ENCODE measurements at places on chromosomes 1 and 21.

- no peak for DNase-seq
These were observed 38.7 kb upstream of the TTC34 start for GRCh38 chr1:2840036-2840809.

GRCh38 chr1:24558902-24559791, 3.3 kb downstream of the NCMAP start:
- peak; percentile 80 for DNase-seq

DNA sequence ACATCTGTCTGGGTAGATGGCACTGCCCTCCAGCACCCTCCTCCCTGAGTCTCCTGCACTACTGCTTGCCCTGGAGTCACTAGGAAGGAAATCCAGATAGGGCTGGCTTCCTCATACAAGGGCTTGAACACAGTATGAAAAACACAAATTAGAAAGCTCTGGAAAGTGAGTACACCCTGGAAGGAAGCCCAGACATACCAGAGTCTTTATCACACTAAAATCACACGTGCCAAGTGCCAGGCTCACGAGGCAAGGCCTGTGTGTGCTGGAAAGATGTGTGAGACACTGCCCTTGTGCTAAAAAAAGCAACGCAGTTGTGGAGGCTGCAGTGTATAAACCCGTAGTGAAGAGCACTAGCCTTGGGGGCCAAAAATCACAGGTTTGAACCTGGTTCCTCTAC, 28.3 kb upstream of the S100A7 start:
- peak; percentile 85 for DNase-seq

- no peak for DNase-seq
These were observed 9.3 kb downstream of the MTFR1L start for GRCh38 chr1:25829046-25829445.

DNA sequence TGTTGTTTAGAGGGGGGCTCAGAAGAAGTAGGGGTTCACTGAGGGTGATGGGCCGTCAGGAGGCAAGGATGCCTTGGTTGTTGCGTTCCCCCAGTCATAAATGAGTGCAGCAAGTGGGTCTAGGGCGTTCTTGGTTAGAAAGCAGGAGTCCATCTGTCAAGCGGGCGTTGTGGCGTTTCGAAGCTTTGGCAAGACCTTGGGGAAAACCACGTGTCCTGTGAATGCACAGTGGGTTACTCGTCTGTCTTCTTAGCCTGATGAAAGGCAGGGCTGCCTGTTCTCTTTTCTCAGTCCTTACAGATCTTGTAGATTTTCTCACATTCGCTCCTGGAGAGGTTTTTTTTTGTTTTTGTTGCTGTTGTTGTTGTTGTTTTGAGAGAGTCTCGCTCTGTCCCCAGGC, 6.3 kb upstream of the ZNF496 start:
- DNase-seq: no peak

- DNase-seq: peak; percentile 82
These were observed 15.5 kb upstream of the CITED4 start for GRCh38 chr1:40877698-40878097.

- DNase-seq: no peak
These were observed 746 bp downstream of the TADA1 start for GRCh38 chr1:166875302-166875733.

DNA sequence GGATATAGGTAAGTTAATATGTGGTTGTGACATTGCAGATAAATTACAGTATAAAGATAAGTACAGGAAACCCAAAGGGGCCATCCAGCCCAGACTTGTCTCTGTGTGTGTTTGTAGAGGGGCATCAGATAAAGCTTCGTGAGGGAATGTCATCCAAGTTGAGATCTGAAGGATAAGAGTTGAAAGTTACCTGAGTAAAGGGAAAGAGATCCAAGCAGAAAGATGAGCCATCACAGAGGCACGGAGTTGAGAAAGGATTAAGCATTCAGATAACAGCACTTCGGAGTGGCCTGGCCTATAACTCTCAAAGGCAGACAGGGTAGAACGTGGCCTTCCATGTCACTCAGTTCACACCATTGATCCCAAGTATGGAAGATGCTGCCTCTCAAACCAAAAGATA, 749.1 kb downstream of the ADGRL2 start:
- no peak for DNase-seq

DNA sequence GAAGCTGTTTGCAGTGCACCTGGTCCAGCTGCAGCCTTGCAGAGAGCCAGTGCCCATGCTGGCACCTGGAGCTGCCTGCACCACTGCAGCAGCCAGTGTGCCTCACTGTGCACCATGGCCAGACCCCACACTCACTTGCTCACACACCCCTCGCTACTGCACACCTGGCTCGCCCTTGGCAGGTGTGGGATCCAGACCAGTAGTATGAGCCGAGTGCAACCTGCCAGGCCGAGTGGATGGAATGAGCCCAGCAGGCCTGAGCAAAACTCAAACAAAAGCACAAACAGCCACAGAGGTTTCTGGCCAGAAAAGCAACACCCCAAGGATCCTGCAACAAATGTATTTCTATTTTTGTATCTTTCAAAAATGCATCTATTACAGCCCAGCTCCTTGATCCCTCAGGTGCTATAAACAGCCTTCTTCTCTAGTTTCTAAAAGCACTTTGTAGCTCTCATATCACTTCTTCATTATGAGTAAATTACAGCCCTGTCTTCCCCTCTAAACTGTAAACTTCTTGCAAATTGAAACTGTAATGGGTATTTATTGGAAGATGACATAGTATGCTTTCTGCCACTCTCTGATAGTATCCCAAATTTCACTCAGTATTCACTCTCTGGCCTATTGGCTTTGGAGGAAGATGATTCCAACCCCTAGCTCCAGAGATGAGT, 72.2 kb upstream of the LPGAT1 start:
- no peak for DNase-seq

DNA sequence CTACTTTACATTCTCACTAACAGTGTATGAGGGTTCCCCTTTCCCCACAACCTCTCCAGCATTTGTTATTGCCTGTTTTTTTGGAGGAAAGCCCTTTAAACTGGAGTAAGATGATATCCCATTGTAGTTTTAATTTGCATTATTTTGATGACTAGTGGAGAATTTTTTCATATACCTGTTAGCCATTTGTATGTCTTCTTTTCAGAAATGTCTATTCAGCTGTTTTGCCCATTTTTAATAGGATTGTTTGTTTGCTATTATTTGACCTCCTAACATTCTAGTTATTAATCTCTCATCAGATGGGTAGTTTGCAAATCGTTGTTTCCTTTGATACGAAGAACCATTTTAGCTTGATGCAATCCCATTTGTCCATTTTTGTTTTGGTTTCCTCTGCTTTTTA, 165.0 kb downstream of the GLUL start:
- DNase-seq: no peak

GRCh38 chr1:41327383-41327999, 33.7 kb upstream of the FOXO6 start:
- DNase-seq: no peak

DNA sequence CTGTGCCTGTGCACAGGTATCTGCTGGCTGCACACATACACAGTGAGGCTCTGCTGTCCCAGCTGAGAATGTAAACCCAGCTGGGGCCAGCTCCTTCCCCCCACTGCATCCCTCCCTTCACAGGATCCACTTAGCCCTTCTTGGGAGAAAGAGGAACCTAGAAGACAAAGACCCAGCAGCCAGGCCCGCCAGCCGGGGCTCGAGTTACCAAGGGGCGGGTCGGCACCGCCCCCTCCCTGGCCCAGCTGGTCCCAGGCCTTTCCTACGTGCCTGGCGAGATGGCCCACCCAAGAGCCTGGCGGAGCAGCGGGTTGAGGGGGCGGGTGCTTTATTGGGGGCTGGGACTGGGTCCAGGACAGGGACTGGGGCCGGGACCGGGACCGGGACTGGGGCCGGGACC, 2.1 kb downstream of the SH3BGRL3 start:
- DNase-seq: peak; percentile 66

GRCh38 chr1:205948039-205948438, 4.8 kb upstream of the SLC26A9 start:
- DNase-seq: no peak

GRCh38 chr1:41450747-41451285, 33.7 kb downstream of the EDN2 start:
- no peak for DNase-seq

DNA sequence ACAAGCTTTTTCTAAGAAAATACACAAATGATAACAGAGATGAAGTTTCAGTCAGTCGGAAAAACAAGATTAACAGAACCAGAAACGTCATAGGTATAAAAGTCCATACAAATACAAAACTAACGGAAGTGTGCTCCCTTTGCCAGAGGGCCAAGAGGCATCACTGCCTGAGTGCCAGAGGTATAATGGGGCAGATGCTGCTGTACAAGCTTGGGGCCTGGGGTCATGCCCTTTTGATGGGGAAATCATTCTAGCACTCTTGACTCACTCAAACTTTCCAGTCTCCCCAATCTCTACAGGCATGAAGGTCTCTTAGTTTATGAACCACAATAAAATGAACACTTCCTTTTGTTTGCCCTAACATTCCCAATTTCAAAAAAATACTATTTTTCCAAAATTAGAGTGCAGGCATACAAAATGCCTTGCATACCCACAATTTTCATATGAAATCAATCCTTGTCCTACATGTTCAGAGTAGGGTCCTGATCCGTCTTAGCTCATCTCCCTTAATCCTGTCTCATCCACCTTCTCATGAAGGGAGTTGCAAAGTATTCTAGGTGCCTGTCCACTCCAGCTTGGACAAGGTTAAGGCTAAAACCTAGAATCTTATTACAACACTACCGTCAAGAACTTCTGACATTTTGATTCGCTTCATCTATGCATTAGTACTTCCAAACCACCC, 1.5 kb downstream of the RPL22 start:
- no peak for DNase-seq

- DNase-seq: peak; percentile 16
These were observed 76.3 kb upstream of the SLC44A3 start for GRCh38 chr1:94743862-94744261.

DNA sequence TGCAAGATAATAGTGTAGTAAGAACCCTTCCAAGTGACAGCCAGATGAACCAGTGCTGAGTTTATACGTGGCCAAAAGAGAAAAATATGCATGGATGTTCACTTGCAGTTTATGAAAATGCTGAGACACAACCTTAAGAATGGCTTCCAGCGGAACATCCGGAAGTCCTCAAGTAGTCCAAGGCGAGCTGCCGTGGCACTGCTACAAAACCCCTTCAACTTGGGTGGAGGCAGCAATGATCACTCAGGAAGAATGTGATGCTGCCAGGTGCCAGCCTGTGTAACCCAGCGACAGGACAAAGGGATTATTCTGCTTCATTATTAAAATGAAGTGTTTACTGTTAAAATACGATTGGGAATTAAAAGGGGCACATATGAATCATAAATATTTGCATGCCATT, 179.6 kb downstream of the RUNX1 start:
- DNase-seq: no peak

DNA sequence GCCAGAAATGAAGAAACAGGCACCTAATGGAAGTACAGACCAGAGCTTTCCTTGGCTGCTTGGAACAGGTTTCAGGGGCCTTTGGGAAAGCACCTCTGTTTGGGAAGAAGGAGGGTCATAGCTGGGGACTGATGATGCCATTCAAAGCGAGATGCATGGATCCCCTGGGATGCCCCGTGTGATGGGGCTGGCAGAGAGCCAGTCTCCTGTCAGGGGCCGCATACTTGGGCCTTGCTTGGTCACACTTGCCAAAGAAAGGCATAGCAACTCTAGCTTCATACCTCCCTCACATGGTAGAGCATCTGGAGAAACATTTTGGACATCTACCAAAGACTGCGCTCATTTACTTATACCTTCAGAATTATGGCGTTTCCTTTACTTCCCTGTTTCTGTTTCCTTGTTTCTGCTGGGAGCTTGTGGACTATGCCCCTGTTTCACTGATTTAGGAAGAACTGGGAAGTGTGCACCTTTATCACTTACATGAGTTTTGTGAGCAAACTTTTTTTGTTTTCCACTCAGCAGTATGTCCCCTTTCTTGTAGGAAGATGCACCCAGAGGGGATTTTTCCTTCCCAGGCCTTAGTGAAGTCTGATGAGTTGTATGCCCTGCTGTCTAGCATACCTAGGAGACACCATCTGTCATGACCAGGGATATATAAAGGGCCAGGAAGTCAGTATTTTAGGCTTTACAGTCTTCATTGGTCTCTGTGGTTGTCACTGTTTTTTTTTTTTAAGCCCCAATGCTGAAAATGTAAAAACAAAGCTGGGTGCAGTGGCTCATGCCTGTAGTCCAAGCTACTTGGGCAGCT, 19.8 kb upstream of the ST3GAL3 start:
- no peak for DNase-seq

GRCh38 chr1:206102292-206102936, 14.8 kb downstream of the AVPR1B start:
- DNase-seq: no peak

- DNase-seq: no peak
These were observed 141.4 kb upstream of the RAB4A start for GRCh38 chr1:229129301-229130027.

- no peak for DNase-seq
These were observed 54.9 kb downstream of the TM2D1 start for GRCh38 chr1:61670016-61670415.

- no peak for DNase-seq
These were observed 115.0 kb downstream of the LACTBL1 start for GRCh38 chr1:22857661-22858060.

GRCh38 chr1:114892194-114892918, 37.7 kb downstream of the SYCP1 start:
- no peak for DNase-seq

DNA sequence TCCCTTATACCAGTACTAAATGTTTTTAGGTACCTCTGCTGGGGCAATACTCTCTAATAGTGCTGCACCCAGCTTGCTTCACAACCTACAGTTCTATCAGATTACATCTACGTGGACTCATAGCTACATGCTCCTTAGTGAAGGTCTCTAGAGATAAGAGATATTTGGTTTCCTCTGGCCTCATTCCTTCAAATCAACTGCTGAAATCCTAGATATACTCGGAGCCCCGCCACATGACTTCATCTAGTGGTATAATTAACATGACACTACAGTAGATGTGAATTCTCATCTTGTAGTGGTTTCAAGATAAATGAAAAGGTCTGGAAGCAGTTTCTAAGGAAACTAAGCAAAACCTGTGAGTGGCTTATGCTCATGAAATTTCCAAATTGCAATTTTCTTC, 115.4 kb downstream of the SMYD2 start:
- DNase-seq: peak; percentile 85

GRCh38 chr21:35575280-35575915, 484.9 kb downstream of the SETD4 start:
- peak; percentile 97 for DNase-seq

DNA sequence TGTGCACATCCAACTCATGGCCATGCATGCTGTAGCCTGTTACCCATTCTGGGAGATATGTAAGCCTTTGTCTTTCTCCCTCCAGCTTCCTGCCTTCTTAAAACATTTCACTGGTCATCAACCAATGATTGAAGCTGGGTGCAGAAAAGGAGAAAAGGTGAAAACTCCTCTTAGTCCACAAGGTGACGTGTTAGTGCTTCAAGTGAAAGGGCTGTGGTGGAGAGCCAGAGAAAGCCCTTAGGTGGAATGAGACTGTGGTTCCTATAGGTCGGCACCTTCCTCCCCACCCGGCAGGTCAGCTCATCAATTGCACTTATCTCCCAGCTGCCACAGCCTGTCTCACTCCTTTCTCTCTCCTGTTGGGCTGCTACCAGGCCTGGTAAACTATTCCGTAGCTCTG, 30.4 kb downstream of the ERG start:
- DNase-seq: no peak

GRCh38 chr1:51612447-51612961, 4.4 kb upstream of the OSBPL9 start:
- no peak for DNase-seq
